Stimulated activated effector memory CD8-positive, alpha-beta T cell treated with anti-CD3 and anti-CD28 coated beads, Interleukin-12 subunit alpha, Interleukin-12 subunit beta, amount 100 ng/mL, for 72 hours (primary cell): ENCODE measurements at places on chromosomes 7 and 10.

- no peak for DNase-seq
Observed at GRCh38 chr7:34756025-34756437, 98.0 kb downstream of the NPSR1 start.

GRCh38 chr10:128469515-128469914, 343.3 kb upstream of the MKI67 start:
- no peak for DNase-seq

- no peak for DNase-seq
Observed at GRCh38 chr7:6500691-6501090, 50.6 kb downstream of the GRID2IP start.

DNA sequence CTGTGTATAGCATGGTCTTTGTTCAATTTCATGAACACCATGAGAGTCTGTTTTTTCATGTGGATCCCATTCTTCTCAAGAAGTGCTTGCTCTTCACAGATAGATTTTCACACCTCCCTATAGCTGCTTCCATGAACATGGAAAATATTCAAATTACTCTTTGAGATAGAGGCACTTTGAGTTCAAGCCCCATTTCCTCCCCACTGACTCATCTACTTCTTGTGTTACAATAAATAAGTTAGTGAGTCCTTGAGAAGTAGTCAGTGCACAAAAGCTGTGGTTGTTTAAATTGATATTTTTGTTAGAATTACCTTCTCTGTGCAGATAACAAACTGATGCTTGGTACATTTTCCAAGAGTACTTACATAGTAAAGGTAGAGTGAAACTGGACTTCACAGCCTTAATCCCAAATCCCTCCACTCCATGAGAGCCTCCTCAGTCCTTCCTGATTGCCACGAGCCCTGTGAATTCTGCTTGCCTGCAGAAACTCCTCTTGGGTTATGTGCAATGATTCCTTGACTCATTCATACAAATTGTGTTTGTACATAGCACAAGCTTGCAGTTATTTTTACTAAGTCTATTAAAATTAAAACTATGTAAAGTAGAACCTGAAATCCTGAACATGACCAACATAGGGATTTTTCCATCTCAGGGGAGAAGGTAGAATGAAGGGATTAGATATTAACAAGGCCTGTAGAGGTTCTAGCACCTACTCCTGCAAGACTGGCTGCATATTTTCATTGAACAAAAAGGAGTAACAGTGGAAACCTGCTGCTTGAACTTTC, 496.2 kb downstream of the TNS3 start:
- no peak for DNase-seq

DNA sequence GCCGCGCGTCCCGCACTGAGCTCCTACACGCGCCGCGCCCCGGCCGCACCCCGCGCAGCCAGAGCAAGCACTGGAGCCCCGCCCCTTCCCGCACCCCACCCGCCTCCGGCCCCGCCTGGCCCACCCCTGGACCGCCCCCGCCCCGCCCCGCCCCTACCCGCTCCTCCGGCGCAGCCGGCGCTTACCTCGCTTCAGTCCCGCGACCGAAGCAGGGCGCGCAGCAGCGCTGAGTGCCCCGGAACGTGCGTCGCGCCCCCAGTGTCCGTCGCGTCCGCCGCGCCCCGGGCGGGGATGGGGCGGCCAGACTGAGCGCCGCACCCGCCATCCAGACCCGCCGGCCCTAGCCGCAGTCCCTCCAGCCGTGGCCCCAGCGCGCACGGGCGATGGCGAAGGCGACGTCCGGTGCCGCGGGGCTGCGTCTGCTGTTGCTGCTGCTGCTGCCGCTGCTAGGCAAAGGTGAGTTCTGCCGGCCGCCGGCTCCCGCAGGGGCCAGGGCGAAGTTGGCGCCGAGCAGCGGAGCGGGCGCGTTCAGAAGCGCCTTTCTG, at the start of gene RET:
TSS of gene RET (plus strand) at position 194 of the 545 bp plus-strand sequence. CDS start at position 384, 190 bp downstream.
- DNase-seq: no peak

GRCh38 chr10:3758491-3758970, 26.5 kb downstream of the KLF6 start:
- no peak for DNase-seq

GRCh38 chr10:89643812-89644690, 991 bp downstream of the PANK1 start:
- DNase-seq: peak; percentile 39

GRCh38 chr7:41685684-41686083, 17.2 kb downstream of the INHBA start:
- no peak for DNase-seq

GRCh38 chr7:12385364-12385786, 18.3 kb downstream of the VWDE start:
- DNase-seq: no peak

GRCh38 chr7:130970696-130971095, 236.7 kb upstream of the KLF14 start:
- DNase-seq: no peak

GRCh38 chr7:51154201-51154600, 162.4 kb downstream of the COBL start:
- peak; percentile 13 for DNase-seq

- DNase-seq: no peak
Observed at GRCh38 chr10:123129618-123130271, 6.0 kb upstream of the HMX3 start.

GRCh38 chr10:100100651-100101184, 19.0 kb upstream of the CPN1 start:
- DNase-seq: no peak

DNA sequence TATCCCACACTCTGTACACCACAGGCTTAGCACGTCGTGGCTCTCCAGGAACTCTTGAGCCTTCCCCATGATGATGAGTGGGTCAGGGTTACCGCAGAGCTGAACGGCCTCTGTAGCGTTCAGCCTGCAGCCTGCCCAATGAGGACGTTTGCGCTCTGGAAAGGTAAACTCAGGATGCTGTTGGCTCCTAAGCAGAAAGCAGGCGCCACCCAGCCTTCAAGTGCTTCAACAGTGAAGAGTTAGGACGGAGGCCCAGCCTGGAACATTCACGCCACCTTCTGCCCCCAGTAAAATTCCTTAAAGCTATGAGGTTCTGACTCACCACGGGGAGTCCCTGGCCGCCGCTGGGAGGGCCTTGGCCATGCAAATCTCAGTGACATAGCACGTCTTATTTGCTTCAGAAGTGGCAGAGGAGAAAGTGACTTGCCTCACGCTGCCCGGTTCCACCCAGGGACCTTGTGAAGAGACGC, 161.5 kb upstream of the SH2B2 start:
- no peak for DNase-seq

- DNase-seq: no peak
Observed at GRCh38 chr7:122413339-122413738, 108.8 kb upstream of the FEZF1 start.

GRCh38 chr7:3194501-3195141, 106.4 kb upstream of the SDK1 start:
- no peak for DNase-seq

- DNase-seq: no peak
Observed at GRCh38 chr7:33986951-33987947, 81.9 kb downstream of the BMPER start.

DNA sequence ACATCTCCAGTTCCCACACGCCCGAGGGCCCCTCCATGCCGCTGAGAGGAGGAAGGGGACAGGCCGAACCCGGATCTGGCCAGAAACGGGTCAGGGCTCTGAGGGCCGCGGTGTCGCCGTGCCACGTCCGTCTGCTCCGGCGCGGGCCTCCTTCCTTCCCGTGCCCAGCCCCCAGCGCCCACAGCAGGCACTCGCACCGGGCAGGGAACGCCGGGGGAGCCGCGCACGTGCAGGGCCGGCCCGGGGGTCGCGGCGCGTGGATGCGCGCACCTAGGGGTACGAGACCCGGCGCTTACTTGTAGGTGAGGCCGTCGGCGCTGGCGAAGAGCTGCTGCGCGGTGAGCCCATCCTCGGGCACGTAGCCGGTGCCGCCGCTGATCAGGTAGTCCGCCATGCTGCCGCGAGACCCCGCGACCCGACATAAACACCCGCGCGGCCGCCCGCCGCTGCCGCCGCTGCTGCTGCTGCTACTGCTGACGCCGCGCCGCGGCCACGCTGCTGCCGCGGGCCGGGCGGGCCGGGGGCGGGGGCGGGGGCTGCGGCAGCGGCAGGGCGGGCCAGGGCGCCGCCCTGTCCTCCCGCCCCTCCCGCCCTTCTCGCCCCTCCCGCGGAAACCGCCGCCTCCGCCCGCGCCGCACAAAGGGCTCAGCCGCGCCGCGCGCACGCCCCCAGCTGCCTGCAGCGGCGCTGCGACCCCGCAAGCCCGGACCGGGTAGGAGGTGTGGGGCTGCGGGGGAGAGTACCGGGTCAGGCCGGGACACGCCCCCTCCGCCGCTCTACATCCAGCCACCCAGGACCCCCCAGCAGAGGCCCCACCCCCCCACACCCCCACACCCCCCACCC, 4.1 kb downstream of the IMPDH1 start:
- DNase-seq: peak; percentile 67

DNA sequence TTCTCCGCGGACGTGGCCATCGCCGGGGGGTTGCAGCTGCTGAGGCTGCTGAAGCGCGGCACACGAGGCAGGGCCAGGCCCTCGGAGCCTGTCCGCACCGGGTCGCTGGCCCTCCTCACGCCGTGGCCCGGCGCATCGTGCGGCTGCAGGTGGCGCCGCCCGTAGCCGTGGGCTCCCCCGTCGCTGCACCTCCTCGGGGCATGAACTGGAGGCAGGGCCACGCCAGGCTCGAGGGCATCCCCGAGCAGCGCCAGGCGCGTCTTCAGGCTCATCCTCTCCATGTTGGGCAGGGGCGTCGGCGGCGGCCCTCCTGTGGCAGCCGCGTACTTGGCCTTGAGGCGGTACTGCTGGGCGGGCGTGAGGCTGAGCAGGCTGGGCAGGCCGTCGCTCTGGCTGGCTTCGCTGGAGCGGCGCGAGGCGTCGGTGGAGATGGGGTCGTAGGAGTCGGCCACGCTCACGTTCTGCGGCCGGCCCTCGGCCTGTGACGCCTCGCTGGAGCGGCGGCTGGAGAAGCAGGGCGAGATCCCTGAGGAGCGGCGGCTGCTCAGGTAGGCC, 263.1 kb upstream of the INHBA start:
- no peak for DNase-seq

- DNase-seq: no peak
Observed at GRCh38 chr7:83798489-83798888, 149.6 kb upstream of the SEMA3E start.

DNA sequence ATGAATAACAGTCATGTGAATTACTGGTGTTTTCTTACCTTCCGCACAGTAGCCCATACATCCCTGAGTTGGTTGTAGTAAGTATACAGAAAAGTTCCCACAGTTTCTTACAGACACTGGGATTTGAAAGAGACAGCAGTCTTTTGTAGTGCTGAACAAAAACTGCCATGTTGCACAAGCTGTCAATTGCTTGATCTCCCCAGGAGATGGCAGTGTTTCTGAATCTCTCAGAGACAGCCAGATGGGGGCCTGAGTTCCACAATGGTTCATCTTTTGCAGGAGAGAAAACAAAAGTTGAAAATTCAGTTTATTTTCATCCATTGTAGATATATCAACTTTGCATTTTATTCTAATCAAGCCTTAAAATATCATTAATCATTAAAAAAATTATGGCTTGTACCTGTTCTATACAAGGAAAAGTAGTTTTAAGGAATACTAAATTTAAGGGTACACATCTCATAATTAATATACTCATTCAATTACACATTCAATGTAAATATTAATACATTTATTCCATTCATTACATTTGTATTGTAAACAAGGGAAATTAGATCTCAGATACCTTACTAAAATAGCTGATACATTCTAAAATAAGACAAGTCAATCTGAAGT, 14.5 kb downstream of the VWDE start:
- DNase-seq: no peak

DNA sequence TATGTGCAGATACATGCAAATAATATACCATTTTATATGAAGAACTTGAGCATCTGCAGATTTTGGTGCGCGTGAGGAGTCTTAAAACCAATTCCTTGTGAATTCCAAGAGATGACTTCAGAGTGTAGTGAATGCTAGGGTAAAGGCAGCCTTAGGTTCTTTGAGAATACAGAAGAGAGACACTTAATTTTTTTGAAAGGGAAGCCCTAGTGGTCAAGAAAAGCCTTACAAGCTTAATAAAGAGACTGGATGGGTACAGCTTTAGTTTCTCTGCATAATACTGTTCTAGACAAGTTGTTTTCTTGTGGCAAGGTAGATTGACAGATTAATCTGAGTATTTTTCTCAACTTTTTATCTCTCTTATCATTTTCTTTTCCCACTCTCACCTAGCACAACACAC, 636.5 kb downstream of the DNAJB9 start:
- no peak for DNase-seq

DNA sequence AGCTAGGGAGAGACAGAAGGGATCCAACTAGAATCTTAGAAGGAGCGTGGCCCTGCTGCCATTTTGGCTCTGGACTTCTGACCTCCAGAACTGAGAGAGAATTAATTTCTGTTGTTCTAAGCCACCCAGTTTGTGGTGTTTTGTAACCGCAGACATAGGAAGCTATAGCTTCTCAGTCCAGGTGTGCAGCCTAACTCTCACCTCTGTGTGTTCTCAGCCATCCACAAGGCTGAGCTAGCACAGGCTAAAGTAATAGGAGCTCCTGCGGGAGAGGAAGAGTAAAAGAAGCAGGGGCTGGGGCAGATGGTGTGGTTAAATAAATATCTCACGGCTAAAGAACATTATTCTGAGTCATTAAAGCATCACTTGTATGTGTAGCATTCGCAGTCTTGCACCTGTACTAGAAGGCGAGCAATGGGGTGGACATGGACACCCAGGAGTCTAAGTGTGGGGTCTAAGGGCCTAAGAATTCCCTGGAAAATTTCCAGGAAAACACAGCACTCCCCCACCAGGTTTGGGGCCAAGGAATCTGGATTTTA, 94.1 kb downstream of the AOAH start:
- no peak for DNase-seq

- no peak for DNase-seq
Observed at GRCh38 chr10:93378997-93379730, 103.0 kb downstream of the MYOF start.

DNA sequence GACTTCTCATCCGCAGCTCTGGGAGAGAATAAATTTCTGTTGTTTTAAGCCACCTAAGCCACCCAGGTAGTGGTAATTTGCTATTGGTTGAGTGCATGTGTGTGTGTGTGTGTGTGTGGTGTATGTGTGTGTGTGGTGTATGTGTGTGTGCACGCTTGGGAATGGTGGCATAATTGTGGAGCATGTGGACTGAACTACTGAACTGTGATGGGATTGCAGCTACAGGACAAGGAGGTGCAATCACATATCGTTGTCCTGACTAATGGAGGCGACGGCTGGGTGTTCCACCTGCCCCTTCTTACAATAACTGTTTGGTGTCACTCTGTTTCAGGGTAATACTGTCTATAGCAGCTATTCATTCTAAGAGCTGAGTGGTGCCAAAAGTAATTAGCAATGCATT, 448.7 kb upstream of the PFKP start:
- no peak for DNase-seq

DNA sequence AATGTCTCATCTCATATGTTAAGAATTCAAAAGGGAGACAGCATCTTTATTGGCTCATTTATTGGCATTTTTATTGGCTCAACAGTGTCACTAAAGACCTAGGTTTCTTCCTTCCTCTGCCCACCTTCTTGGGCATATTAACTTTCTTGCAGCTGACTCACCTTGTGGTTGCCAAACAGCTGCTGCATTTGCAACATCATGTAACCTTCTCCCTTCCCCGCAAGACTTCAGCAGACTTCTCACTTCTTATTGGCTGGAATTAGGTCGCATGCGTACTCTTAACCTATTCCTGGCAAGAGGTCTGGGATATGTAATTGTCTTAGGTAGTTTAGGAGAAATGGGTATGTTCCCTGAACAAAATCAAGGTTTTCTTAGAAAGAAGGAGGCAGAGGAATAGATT, 263.2 kb downstream of the POU6F2 start:
- DNase-seq: no peak
